Lung microvascular endothelial cell (primary cell): ENCODE measurements at places on chromosomes 3 and 15.

GRCh38 chr15:34318277-34319079 is 19.1 kb downstream of the SLC12A6 start:
- peak; percentile 57 for DNase-seq

GRCh38 chr3:13564751-13565560 is 16.0 kb downstream of the FBLN2 start:
- no peak for DNase-seq

GRCh38 chr15:80142646-80143045 is 10.2 kb upstream of the FAH start:
- DNase-seq: no peak

DNA sequence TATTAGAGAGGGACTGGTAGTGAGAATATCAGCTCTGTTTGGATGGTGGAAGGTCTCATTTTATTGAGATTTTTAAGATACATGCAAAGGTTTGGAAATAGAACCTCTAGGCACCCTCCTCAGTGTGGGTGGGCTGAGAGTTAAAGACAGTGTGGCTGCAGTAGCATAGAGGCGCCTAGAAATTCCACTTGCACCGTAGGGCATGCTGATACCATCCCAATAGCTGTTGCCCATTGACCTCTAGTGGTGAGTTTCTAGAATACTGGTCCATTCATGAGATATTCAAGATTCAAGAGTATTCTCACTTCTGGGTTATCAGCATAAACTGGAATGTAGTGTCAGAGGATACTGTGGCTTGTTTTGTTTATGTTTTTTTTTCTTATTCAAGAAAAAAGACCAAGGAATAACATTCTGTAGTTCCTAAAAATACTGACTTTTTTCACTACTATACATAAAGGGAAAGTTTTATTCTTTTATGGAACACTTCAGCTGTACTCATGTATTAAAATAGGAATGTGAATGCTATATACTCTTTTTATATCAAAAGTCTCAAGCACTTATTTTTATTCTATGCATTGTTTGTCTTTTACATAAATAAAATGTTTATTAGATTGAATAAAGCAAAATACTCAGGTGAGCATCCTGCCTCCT is 87.2 kb downstream of the TGFBR2 start:
- DNase-seq: peak; percentile 76

DNA sequence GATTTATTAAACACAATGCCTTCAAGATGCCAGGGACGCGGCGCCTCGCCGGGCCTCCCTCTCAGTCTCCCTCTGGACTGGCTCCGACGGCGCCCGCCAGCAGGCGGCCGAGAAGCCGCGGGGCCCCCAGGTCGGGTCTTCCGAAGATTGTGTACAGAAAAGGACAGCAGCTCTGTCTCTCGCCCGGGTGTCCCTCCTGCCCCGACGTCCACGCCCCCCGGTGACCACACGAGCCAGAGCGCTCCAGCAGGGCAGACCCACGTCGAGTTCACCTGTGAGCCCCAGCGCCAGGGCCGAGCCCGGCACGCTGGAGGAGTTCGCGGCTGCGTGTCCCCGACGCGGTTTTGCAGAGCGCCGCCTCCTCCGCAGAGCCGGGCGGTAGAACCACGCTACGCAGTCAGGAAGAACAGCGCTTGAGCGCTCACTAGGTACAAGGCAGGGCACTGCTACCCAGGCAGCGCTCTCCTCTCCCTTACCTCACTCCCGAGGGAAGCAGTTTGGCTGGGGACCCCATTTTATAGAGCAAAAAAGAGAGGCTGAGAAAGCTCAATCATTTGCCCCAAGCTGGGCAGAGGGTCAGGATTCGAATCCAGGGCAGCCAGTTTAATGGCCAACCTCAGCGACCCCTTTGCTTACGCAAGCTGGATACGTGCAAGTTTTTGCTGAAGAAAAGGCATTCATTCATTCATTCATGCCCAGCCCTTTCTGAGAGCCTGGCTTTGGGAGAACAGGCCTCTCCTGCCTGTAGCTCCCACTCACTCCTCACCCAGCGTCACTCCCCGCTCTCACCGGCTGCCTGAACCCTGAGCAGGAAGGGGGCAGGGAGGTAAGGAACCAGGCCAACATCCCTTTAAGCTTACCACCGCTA is 3.0 kb upstream of the TLE3 start:
- DNase-seq: peak; percentile 57

GRCh38 chr3:120417272-120417911 is 33.4 kb downstream of the FSTL1 start:
- peak; percentile 98 for DNase-seq

DNA sequence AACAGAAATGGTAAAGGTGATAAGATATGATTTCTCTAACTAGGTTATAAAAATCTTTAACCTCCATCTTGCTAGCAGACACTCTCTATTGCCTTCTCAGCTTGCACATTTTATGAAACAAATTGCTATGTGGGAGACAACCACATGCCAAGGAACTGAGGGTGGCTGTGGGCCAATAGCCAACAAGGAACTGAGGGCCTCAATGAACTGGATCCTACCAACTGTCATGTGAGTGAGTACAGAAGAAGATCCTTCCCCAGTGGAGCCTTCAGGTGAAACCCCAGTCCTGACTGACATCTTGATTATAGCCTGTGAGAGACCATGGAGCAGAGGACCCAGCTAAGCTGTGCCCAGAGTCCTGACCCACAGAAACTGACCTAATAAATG is 129.2 kb upstream of the LRIG1 start:
- DNase-seq: no peak

DNA sequence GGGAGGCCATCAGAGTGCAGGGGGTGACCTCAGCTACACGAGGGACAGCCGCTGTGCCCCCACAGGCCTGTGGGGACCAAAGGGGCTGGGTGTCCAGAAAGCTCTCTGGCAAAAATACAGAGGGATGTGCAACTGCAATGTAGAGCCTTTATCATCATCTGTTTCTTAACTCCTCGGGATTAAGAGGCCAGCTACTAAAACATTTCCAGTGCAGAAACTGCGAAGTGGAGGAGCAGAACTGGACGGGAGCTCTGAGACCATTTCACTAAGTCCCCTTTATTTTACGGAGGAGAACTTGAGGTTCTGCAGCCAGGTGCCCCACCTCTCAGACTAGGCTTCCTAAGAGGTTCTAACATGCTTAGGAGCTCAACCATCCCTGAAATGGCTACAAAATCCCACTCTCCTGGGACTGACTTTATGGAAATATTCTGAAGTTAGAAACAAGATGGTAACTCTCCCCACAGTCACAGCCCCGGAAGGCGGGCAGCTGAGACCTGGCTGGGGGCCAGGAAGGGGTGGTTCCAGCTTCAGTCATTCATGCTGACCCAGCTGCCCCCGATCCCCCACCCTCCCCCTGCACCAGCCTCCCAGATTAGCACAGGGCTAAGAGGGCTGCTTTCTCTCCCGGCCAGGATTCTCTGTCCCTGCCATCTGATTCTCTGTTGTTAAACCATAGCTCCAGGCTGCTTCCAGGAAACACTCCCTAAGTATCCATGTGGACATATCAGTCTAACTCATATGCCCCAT is 40.3 kb downstream of the UMPS start:
- DNase-seq: no peak

GRCh38 chr15:76366714-76367113 is 30.1 kb downstream of the ISL2 start:
- no peak for DNase-seq

GRCh38 chr15:77606142-77607034 is 26.3 kb downstream of the LINGO1 start:
- peak; percentile 78 for DNase-seq

GRCh38 chr3:60225848-60226247 is 1025.4 kb downstream of the FHIT start:
- no peak for DNase-seq

DNA sequence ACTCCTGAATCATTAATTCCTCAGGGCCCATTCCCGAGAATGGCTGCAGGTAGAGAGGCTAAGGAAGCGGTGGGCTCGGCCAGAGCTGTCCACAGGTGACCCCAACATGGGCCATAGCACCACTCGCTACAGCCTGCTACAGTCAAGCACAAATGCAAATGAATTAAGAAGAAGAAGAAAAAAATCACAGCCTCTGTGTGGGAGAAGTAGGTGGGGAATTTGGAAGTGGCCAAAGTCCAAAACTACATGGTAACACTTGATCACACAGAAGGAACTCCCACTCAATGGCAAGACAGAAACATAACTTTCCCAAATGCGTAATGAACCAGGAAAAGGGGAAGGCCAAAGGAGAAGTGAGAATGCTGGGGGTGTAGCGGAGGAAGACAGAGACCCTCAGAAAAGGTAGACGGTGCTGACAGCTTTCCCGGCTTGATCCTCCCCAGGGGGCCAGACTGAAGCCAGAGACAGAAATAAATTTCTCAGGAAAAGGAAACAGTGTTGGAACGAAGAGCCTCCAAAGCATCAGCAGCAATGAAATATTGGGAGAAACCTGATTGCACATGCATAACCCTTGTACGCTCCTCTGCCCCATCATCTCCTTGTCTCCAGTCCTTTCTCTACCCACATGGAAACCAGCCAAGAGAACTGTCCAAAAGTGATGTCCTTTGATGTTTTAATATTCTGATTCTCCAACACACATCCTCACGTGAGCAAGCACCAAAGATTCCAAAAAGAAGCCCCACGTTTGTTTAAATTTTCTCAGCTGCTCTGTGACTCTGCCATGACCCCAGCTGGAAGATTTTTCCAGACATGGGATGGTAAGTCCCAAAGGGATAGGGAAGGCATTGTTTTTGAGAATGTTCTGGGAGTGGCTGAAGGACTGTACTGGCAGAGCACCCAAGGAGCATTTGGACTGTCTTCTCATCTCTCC is 107.6 kb downstream of the OXNAD1 start:
- DNase-seq: no peak

- peak; percentile 31 for DNase-seq
Observed at GRCh38 chr3:23735535-23736326, 70.0 kb upstream of the UBE2E1 start.

GRCh38 chr15:63312286-63312685 is 34.9 kb downstream of the APH1B start:
- DNase-seq: no peak
